ENCODE measurements at places on chromosomes 3 and 15.

GRCh38 chr3:58175437-58176184 lies 35.2 kb downstream of the DNASE1L3 start:
- DNase-seq, result no peak

DNA sequence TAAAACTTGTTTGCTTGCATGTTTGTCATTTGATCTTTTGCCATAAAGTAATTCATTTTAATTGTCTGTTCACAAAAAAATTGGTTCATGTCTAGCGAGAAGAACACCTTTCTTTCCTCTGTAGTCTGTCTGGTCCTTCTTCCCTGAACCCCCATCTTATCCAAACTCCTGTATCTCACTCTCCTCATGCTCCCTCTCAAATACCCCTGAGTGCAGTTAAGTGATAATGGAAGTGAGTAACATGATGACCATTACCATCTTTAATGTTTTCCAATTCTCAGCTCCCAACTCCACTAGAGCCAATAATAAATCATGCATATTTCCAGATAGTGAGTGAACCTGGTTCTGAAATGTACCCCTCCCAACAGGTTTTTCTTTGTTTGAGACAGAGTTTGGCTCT lies 14.2 kb upstream of the KCNMB3 start:
- no peak for DNase-seq

- DNase-seq, result no peak
Observed at GRCh38 chr3:98600412-98601095, 7.1 kb upstream of the CPOX start.

DNA sequence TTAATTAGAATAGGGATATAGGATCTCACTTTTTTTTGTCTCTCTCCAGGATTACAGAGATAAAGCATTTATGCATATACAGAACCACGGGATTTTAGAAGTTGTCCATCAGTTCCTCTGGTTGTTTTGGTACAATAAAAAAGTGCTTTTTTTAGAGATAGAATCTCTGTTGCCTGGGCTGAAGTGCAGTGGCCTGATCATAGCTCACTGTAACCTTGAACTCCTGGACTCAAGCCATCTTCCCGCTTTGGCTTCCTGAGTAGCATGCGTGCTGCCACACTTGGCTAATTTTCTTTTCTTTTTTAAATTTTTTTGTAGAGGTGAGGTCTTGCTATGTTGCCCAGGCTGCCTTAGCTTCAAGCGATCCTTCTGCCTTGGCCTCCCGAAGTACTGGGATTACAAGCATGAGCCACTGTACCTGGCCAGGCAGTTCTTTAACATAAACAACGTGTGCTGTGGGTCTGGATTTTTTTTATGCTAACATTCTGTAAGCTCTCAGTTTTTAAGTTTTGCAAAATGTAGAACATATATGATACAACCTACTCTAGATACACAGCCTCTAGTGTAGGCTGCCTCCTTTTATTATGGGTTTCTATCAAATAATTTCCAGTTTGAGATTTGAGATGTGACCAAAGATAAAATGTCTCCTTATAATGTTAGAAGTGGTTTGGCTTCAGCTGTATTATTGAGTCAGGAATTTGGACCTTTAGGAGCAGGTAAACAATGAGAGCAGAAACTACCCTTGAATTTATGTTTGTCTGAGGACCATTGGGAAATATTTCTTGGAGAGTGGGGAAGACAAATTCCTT lies 57.4 kb upstream of the ULK4 start:
- DNase-seq, result no peak

- no peak for DNase-seq
Observed at GRCh38 chr3:39096775-39097174, 10.7 kb downstream of the GORASP1 start.

DNA sequence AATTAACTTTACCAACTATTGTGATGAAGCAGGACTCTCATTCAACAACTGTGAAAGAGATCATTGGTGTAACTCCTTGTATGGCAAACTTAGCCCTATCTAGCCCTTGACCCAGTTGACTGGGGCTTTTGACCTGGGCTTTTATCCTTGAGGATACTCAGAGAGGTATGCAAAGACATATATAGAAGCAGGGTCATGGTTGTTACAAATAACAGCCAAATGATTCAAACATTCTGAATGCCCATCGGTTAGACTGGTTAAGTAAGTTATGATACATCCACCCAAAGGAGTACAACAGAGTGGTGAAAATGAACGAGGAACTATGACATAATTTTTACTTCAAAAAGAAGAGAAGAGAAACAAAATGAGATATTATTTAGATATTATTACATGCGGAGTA lies 38.2 kb upstream of the ALDH1A3 start:
- DNase-seq, result no peak

GRCh38 chr15:69141286-69141701 lies 19.1 kb upstream of the GLCE start:
- DNase-seq, result no peak

DNA sequence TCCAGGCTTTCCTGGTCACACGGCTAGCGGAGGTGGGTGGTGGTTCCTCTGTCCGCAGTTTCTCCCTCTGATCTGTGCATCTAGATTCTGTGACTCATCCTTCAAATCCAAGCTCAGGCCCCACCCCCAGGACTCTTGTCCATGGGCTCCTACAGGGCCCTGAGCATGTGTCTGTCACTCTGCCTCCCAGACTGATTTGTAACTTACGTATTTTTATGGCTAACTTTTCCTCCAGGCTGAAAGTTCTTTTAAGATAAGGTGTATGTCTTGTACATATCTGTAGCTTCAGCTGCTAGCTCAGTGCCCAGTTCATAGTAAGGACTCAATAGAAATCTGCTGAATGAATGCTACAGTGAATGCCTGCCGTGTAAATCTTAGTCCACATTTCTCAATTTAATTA lies 8.0 kb downstream of the ESYT3 start:
- DNase-seq, result peak; percentile 66

- no peak for DNase-seq
Observed at GRCh38 chr3:49530231-49530630, 24.0 kb upstream of the BSN start.

DNA sequence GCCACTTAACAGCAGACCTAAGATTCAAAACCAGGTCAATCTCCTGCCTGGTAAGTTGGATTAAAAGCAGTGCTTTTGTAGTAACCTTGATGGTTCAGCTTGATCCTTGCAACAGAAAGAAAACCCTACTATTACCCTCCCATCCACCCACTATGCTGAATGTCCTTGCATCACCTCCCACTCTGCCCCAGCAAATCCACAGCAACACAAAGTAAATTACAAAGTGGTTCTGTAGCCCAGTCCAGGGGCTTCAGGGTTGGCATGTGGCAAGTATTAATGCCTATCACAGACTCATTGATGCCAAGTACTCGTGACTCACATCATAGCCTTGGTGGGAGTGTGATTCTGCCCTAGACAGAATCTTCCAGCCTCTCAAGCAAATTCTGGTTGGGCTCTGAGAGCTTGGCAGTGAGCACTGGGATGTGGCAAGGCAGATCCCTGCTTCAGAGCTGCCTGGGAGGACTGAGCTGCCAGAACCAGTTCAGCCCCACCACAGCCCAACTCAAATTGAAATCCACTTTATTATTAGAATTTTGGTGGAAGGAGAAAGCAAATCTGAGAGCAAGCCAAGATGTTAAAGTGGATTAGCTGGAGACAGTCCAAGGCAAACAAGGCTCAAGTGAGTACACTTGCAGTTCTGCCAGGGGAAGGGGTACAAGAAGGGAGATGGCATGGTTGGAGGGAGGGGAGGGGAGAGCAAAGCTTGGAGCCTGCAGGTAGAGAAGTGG lies 225.8 kb upstream of the UMPS start:
- peak; percentile 20 for DNase-seq

DNA sequence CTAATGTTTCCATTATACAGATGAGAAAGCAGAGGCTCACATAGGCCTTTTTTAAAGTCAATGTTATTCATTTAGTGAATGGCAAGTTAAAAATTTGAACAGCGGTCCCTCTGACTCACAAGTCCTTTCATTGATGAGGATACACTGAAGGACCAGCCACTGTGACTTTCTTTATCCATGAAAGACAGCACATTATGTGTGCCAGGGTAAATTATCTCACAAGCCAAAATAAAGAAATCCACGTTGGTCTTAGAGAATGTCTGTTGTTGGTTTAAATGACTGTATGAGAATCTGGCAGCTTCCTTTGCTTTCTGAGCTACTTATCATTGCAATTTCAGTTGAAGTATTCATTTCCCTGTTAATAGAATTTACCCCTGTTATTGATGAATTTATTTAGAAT lies 485.1 kb downstream of the TBL1XR1 start:
- no peak for DNase-seq

All from BE2C (cell line).